ENCODE measurements at places on chromosomes 6 and 20.

DNA sequence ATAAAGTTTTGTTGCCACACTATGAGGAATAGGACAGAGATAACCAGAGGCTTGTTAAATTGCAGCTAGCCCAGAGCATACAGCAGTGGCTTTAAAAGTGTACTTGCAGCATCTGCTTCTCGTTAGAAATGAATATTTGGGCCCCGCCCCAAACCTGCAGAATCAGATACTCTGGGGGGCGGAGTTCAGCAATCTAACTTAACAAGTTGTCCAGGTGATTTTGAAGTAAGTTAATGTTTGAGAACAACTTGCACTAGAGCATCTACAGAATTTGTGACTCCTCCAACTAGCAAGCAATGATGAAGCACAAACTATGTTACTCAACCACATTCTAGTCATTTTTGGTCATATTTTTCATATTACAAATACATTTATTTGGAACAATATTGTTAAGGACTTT is 10.6 kb upstream of the SUPT3H start:
- DNase-seq: no peak

DNA sequence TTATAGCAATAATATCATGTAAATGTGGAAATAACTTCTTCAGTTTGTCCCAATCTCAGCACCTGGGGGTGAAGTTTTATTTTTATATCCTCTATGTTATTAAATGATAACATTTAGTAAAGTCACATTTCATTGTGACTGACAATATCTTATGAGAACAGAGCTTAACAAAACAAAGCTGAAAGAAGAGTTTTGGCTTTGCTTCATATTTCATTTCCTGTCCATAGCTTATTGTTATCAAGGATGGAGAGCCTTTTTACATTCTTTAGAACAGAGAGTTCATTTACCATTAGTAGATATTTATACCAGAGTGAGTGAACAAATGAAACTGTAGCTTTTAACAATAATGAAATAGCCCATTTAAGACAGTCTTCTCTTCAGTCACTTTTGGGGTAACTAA is 231.9 kb upstream of the SGK1 start:
- DNase-seq: no peak

DNA sequence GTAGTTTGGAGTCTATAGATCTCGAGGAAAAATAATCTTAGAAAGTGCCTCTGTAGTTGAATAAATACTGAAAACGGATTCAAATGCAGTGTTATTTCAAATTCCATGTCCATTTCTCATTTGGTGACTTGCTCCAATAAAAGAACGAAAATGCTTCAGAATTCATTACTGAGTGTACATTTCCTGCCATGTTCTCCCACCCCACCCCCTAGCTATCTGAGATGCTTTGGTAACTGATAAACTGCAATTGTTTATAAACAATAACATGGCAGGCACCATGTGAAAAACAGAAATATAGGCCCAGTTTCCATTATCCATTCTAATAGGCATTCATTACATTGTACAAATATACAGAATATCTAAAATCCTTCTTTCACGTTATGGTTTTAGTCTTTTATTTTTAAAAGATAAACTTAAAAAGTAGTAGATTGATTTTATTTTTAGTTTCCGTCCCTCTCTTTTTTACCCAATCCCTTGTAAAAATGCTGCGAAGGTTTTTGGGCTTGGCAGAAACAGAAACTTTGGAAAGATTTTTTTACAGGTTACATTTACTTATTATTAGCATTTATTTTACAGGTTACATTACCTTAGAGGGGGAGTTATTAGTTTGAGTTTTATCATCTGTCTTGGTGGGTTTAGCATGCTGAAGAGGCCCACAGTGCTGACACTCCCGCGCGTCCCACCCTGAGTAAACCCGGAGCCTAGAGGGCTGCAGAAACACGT is 1.5 kb downstream of the FAM162B start:
- DNase-seq: no peak

DNA sequence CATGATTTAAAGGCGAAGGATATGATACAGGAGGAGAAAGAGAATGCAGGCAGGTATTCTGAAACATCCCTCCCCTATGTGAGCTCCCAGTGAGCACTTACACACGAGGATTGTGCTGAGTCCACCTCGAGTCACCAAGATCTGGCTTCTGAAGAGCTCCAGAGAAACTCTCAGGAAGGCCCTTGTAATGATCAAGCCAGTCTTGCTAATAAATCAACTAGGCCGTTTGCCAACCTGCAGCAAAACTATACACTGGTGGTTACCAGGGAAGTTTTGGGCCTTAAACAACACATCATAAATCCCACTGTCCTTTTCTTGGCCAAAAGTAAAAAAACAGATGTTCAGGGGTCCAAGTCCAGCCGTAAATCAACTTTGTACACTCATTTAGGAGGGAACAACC is 79.2 kb downstream of the STXBP5 start:
- DNase-seq: no peak

DNA sequence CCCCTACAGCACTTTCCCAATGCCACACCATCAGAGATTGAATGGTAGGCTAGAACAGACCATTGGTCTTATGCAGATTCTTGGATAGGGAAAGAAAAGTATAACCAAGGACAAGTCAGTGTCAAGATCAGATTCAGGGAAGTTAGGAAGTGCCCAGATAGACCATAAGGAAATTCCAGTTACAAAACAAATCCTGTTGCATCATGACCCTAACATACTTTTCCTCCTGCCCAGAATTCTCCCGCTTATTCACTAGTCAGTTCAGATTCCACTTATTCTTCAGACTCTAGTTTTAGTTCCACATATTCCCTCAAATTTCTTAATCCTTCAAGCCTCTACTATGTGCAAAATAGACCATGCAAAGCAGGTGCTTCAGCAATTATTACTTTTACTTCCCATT is 20.7 kb downstream of the METTL24 start:
- DNase-seq: no peak

- DNase-seq: no peak
Measured at GRCh38 chr6:128763599-128764300, 119.2 kb upstream of the LAMA2 start.

GRCh38 chr20:57133926-57134650 is 132.4 kb downstream of the BMP7 start:
- DNase-seq: no peak

Measured in stimulated activated CD8-positive, alpha-beta memory T cell treated with anti-CD3 and anti-CD28 coated beads, Interleukin-2, amount 100 ng/mL, for 48 hours (primary cell).